ENCODE measurements at places on chromosomes 6 and 20.

- peak; percentile 3 for DNase-seq
Measured at GRCh38 chr20:15100506-15101160, 763.2 kb upstream of the FLRT3 start.

DNA sequence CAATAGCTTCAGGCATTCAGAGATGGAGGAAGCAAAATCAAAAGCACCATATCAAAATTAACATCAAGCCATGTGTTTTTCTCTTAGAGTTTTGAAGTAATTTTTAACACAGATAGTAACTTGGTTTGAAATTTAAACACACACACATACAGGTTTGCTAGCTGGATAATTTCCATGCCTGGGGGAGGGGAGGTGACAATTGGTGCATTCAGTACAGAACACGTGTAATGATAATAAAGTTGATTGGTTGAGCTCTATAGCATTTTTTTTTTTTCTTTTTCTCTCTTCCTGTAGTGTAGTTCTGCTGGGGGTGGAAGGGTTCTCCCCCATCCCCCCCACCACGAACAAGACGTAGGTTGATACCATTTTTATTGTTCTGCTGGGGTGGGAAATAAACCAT, 564.8 kb downstream of the LMBRD1 start:
- DNase-seq, result no peak

GRCh38 chr6:107784669-107785068, 39.4 kb downstream of the SCML4 start:
- no peak for DNase-seq

DNA sequence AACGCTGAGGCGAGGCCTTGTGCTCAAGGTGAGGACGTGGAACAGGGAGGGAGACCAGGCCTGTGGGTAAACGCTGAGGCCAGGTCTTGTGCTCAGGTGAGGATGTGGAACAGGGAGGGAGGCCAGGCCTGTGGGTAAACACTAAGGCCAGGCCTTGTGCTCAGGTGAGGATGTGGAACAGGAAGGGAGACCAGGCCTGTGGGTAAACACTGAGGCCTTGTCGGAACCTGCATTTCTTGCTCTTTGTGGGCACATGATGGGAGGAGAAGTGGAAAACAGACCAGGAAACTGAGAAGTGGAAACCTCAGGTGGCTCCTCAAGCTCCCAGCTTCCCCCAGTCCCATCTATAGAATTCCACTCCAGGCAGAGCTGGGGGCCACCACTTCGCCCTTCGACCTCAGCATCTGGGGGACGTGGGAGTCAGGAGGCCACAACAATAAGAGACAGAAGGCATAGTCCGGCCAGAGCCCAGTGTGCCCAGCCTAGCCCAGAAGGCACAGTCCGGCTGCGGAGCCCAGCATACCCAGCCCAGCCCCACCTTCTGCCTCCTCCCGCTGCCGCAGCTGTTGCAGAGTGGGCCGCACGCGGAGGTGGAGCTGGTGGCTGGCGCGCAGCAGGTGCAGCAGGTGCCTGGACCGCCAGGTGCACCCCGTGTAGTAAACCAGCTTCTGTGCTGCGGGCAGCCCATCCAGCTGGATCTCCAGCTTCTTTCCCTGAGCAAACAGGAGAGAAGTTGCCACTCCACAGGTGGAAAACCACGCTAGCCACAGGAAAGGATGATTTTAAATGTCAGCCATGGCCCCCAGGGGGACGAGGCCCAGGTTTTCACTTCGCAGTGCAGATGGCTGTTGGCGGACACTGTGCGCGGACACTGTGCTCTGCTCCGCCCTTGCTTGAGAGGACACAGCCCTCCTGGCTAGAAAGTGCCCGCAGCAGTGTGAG, 17.5 kb downstream of the FRMD1 start:
- DNase-seq, result no peak

DNA sequence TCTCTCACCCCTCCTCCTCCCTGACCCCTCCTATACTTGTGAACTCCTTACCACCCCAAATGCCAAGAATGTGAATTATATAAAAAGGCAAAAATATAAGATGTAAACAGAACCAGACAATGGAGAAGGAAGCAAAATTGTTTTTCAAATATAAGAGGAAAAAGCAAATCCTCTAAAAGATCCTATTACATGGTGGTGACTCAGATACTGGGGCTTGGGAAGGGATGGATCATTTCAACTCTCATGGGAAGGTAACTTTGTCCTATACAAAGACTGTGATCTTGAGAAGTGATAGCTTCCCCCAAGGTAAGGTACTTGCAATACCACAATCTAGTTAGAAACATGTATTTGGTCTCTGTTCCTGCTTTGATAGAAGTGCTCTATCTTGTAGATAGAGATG, 24.6 kb upstream of the TNFRSF21 start:
- DNase-seq, result no peak

GRCh38 chr6:152423216-152424103, 213.7 kb downstream of the SYNE1 start:
- DNase-seq, result no peak

DNA sequence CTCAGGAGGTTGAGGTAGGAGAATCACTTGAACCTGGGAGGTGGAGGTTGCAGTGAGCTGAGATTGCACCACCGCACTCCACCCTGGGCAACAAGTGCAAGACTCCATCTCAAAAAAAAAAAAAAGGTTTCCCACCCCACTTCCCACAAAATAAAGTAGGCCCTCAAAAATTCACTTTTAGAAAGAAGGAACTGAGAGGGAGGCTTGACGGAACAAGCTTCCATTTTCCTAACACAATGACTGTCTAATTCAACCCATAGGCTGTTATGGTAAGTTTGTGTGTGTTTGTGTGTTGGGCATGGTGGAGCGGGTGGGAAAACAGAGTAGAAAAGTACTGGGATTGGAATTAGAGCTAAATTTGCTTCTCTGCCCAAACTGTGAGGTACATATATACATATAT, 98.4 kb upstream of the MAN1A1 start:
- no peak for DNase-seq

DNA sequence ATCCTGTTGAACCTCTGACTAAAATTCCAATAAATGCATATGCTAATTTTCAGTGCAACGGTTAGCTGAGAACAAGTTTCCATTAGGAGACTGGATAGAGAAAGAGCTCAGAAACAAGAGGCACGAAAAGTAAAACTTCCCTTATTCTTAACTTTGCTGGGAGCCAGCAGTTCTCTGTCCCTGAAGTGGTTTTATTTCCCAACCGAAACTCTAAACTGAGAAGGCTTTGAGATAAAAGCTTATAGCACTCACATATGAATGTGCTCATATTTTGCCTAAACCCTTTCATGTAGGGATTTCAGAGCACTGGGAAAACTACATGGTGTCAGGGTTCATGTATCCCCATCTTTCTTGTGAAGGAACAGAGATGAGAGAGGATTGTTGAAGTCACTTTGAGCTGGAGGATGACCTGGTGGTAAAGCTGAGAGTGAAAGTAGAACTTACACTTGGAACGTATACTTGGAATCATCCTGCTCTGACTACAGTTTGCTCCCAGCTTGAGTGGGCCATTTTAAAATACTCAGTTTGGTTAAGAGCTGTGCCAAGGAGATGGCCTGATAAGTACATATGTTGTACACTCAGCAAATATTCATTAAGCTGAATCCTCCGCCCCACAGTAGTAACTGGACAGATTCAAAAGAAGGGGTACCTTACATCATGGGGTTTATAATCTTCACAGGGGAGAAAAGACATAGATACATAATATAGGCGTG, 324.2 kb upstream of the CNR1 start:
- no peak for DNase-seq

DNA sequence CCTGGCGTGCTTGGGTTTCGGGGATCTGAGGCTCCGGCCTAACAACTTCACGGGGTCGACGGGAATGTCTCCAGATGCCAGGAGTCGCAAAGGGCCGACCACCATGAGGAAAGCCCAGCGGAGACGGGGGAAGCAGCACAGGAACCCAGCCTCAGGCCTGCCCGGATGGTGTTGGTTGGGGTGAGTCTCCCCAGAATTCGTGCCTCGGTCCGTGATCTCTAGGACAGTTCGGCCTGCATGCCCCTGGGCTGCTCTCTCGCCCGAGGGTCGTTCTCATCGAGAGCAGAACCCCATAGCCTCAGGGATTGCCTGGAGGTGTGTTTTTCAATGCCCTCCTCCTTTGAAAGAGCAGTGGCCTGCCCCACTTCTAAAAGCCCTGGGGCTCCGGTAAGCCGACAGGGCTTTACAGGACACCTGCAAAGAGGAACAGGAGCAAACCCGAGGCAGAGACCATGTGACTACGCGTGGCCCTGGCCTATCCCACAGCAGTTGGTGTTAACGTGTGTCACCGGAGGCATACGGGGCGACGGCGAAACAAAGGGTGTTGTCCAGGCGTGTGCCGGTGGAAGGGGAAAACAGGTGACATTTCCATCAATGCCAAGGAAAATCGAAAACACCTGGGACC, 973.1 kb upstream of the DEFB115 start:
- DNase-seq, result no peak

GRCh38 chr6:66128243-66128642, 421.2 kb upstream of the EYS start:
- DNase-seq, result no peak

- no peak for DNase-seq
Measured at GRCh38 chr6:113881478-113881980, 24.4 kb downstream of the MARCKS start.

GRCh38 chr6:78910010-78910409, 42.7 kb downstream of the IRAK1BP1 start:
- DNase-seq, result no peak

DNA sequence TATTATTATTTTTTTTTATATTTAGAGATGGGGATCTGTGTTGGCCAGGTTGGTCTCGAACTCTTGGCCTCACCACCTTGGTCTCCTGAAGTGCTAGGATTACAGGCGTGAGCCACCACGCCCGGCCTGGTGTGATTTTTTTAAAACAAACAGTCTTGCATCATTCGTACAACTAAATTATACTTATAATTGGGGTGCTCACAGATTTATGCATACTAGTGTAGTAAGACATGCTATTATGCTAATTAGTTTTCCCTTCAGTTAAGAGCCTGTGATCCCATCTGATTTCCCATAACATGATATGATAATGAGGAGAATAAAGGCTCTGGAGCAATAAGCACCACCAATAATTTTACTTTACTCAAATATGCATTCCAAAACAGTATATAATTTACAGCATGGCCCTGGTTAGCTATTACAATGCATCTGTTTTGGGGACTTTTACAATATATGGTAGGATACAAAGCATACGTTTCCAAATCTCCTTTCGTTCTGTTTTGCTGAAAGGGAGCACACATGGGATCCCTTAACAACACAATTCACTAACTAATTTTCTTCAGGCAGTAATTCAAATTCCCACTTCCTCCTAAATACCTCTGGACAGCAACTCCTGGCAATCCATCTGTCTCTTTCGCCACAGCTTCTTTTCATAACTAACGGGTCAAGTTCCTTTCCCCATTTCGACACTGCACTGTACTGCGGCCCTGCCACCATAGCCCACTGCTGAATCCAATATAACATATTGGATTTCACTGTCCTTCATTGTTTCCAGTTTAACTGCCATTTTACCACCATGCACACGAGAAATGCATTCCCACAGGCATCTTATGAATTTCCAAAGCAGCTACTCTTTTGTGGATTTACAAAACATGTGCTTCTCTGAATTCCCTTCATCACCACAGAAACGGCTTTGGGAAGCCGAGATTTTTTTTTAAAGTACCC, 1.7 kb downstream of the NUDT3 start:
- DNase-seq, result peak; percentile 60

- no peak for DNase-seq
Measured at GRCh38 chr6:120816794-120817193, 517.5 kb downstream of the TBC1D32 start.

Measured in AG08395 (cell line).